ENCODE measurements at places on chromosomes 1 and 21. TPM values are rescaled to one million over a fixed set of nuclear protein-coding genes. Genes with fewer than 3 reads are reported as not detected.

RGS18 gene
- not detected for total RNA-seq

OXCT2 gene
- total RNA-seq: 0.38 TPM

USH2A gene
- 0.55 TPM for total RNA-seq

ASPM gene
- 17.1 TPM for total RNA-seq

GCSAML gene
- total RNA-seq: not detected

RNF2 gene
- 35.1 TPM for total RNA-seq

TSPEAR gene
- not detected for total RNA-seq

HTR6 gene
- total RNA-seq: not detected

TMEM234 gene
- 43.2 TPM for total RNA-seq

CR1 gene
- total RNA-seq: 0.41 TPM

TPTE gene
- total RNA-seq: not detected

OLFML3 gene
- total RNA-seq: 12.9 TPM

TFF3 gene
- 40.1 TPM for total RNA-seq

SH3BGR gene
- total RNA-seq: 2.7 TPM

KLF17 gene
- total RNA-seq: not detected

NKAIN1 gene
- 15.5 TPM for total RNA-seq

GNPAT gene
- total RNA-seq: 69.9 TPM

CATSPERE gene
- total RNA-seq: 2.0 TPM

TACSTD2 gene
- total RNA-seq: 22.8 TPM

PRKAA2 gene
- 8.6 TPM for total RNA-seq

BCAN gene
- not detected for total RNA-seq

FAM89A gene
- total RNA-seq: 20.9 TPM

PGBD5 gene
- 16.2 TPM for total RNA-seq

ERICH3 gene
- total RNA-seq: 1.1 TPM

THEM5 gene
- not detected for total RNA-seq

NBPF6 gene
- total RNA-seq: not detected

SLC9C2 gene
- not detected for total RNA-seq

PLA2G2F gene
- total RNA-seq: not detected

LRRC39 gene
- total RNA-seq: 1.1 TPM

PLPPR5 gene
- total RNA-seq: 0.77 TPM

FMO4 gene
- 4.5 TPM for total RNA-seq

ITGB3BP gene
- 40.4 TPM for total RNA-seq

SYTL1 gene
- 15.5 TPM for total RNA-seq

TMEM9 gene
- 146 TPM for total RNA-seq

BACH1 gene
- total RNA-seq: 83.2 TPM

PDE9A gene
- 57.0 TPM for total RNA-seq

All from progenitor cell of endocrine pancreas (in vitro differentiated cells).